GM23338 (cell line): ENCODE measurements at places on chromosomes 1 and 21.
A peak's percentile ranks its signal among the peaks of the same experiment; 100 is the strongest.

DNA sequence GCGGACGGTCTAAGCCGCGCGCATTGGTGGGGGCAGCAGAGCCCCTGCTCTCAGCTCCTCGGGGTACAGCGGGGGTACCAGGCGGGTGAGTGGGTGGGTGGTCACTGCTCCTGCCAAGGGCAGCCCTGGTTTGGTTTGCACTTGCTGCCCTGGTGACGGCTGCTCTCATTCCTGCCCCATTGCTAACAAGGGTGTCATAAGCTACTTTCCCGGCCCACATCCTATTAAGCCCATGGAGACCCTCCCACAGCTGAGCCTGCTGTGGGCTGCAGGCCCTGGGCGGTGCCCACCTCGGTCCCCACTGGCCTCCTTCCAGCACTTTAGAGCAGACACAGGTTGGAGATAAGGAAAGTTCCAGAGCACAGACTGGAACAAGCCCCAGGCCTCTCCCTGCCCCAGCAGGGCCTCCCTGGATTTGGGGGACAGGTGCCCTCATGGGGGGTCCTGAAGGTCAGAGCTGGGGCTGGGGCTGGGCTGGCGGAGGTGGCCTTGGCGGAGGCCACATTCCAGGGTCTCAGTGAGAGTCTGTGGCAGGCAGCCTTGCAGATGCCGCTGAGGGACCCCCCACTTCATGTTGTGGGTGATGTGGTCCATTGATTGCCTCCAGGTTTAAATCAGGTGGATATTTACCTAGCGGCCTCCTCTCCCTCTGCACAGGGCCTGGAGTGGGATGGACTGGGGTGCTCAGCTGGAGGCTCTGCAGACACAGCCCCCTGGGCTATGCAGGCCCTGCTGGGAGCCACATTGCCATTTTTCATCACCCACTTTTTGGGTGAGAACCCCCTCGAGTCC is 27.0 kb downstream of the COL18A1 start:
- DNase-seq = no peak

- peak; percentile 76 for DNase-seq
Measured at GRCh38 chr1:10152709-10153284, 57.6 kb upstream of the KIF1B start.

- no peak for DNase-seq
Measured at GRCh38 chr1:154824179-154825000, 45.7 kb downstream of the KCNN3 start.

GRCh38 chr21:43908167-43908566 is 43.1 kb downstream of the AGPAT3 start:
- DNase-seq = no peak

GRCh38 chr1:41613689-41614574 is 129.4 kb upstream of the EDN2 start:
- no peak for DNase-seq

- no peak for DNase-seq
Measured at GRCh38 chr1:201721082-201722049, 107.6 kb upstream of the IPO9 start.

DNA sequence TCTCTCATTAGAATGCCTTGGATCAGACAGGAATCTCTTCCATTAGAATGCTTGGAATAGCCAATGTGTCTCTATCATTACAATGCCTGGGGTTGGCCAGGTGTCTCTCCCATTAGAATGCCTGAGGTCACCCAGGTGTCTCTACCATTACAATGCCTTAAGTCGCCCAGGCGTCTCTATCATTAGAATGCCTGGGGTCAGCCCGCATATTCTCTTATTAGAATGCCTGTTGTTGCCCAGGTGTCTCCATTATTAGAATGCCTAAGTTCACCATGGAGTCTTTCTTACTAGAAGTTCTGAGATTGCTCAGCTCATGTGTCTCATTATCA is 60.2 kb downstream of the RNF187 start:
- DNase-seq = no peak

DNA sequence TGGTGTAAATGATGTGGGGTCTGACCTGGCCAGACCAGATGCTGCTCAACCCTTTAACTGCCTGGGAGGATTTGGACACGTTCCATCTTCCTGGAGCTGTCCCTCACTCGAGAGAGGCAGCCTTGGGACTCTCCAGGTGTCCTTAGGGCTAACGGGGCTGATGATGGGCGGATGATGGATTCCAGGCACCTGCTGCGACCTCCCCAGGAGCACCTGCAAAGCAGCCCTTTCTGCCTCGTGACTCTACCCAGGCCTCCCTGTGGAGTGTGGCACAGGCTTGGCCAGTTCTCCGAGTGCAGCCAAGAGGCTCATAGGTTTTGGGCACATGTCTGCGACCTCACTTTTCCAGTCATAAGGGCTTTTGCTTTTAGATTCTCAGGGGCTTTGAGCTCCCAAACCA is 12.3 kb upstream of the TRIM17 start:
- no peak for DNase-seq

DNA sequence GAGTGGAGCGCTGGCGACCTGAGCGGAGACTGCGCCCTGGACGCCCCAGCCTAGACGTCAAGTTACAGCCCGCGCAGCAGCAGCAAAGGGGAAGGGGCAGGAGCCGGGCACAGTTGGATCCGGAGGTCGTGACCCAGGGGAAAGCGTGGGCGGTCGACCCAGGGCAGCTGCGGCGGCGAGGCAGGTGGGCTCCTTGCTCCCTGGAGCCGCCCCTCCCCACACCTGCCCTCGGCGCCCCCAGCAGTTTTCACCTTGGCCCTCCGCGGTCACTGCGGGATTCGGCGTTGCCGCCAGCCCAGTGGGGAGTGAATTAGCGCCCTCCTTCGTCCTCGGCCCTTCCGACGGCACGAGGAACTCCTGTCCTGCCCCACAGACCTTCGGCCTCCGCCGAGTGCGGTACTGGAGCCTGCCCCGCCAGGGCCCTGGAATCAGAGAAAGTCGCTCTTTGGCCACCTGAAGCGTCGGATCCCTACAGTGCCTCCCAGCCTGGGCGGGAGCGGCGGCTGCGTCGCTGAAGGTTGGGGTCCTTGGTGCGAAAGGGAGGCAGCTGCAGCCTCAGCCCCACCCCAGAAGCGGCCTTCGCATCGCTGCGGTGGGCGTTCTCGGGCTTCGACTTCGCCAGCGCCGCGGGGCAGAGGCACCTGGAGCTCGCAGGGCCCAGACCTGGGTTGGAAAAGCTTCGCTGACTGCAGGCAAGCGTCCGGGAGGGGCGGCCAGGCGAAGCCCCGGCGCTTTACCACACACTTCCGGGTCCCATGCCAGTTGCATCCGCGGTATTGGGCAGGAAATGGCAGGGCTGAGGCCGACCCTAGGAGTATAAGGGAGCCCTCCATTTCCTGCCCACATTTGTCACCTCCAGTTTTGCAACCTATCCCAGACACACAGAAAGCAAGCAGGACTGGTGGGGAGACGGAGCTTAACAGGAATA is 4.2 kb downstream of the TFAP2E start:
- peak; percentile 79 for DNase-seq
